Pancreas (tissue), 10 donors: ENCODE measurements at places on chromosomes 4 and X. TPM values are rescaled to one million over a fixed set of nuclear protein-coding genes. Genes with fewer than 3 reads are reported as not detected.

DNA sequence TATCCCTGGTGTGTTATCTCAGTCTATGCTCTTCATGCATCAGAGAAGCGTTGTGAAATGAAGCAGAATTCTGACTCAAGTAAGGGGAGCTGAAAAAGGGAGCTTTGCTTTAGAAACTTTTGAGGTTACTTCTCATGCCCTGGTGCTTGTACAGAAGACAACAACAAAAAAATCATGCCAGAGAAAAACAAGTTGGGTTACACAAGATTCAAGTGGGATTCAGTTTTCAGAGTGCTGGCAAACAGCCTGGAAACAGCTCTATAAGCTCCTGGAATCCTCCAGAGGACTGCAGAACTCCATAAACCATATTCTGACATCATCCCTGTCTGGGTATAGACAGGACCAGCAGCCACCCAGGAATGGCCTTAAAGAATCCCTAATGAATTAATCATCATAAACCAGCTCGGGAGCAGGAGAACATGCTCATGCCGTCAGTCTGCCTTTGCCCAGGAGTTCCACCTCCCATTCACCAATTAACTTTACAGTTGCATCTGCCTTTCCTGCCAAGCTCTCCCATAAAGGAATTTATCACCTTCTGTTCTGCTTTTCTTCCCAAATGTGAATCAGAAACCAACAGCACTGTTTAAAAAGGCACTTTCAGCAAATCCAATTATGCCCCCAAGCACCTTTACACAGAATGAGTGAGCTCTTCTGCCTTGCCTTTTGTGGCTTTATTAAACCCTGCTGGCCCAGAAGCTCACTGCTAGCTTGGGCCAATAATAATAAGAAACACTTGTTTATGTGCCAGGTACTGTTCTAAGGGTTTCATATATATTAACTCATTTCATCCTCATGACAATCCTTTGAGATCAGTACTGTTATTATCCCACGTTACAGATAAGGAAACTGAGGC is 54.5 kb upstream of the FBXW7 start:
- DNase-seq: no peak

GRCh38 chrX:136880003-136880451 is 498 bp downstream of the RBMX start:
- DNase-seq: peak; percentile 28

DNA sequence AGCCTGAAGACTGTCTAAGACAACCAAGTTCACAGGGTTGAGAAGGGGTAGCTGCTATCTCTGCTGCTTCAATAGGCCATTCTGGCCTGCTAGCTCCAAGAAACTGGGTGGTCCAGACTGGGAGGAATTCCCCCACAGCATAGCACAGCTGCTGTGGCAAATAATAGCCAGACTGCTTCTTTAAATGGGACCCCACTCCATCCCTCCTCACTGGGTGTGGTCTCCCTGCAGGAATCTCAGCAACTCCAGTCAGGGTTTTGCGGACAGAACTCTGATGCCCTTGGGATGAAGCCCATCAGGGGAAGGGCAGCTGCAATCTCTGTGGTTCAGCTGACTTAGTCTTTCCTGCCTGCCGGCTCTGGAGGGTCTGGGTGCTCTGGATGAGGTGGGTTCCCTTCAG is 1018.6 kb upstream of the DIAPH2 start:
- DNase-seq: no peak

DNA sequence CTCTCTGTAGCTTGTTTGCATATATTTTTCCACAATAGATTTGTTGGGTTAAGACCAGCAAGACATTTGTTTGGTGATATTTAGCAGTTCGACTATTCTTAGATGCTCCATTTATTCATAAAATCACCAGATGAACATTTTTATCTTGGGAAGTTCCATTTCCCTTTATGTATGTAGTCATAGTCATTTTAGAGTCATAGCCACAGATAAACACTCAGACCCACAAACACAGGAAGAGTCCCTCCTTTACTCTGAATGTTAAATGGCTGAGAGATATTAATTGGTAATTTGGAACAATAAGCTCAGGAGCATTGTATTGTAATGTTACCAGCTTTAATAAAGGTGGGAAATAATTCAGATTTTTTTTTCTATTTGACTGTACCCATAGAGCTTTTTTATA is 1608.7 kb downstream of the STIM2 start:
- DNase-seq: no peak

GRCh38 chr4:174813292-174813691 is 15.8 kb downstream of the GLRA3 start:
- no peak for DNase-seq

- DNase-seq: no peak
Measured at GRCh38 chr4:113114884-113115283, 65.4 kb downstream of the ANK2 start.

DNA sequence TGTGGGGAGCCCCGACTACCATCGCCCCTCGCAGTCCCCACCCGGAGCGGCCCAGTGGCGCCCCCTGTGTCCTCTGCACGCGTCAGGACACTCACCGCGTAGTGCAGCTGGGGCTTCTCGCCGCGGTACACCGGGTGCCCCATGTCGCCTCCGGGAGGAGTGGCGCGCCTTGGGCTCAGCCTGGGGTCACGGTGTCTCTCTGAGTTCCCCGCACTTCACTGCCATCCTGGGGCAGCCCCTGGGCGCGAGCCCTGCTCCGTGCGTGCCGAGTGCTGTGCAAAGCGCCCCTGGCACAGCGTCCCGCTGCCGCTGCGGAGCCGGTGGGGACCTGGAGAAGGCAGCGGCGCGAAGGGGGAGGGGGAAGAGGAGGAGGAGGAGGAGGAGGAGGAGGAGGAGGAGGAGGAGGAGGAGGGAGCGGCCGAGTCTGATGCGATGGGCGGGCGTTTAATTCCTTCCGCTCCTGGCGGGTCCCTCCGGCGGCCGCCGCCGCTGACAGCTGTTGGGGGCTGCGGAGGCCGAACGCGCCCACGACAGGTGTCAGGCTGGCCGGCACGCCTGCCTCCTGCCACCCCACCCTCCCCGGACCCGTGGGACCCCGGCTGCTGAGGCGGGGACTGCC is 134.3 kb downstream of the AMELX start:
- peak; percentile 31 for DNase-seq

DNA sequence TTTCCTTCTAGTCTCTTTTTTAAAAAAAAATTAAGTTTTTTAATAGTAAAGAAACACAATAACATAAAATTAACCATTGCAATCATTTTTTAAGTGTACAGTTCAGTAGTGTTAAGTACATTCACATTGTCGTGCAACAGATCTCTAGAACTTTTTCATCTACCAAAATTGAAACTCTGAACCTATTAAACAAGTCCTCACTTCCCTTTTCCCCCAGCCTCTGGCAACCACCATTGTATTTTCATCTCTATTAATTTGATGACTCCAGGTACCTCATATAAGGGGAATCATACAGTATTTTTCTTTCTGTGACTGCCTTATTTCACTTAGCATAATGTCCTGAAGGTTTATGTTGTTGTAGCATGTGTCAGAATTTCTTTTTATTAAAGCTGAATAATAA is 31.8 kb downstream of the MSL3 start:
- DNase-seq: no peak

HSFX1 gene
- 0.81 TPM for total RNA-seq

EOLA1 gene
- 11.7 TPM for total RNA-seq

MAGEA11 gene
- total RNA-seq: not detected

NLGN4X gene
- 0.46 TPM for total RNA-seq
